ENCODE measurements at places on chromosomes 7 and 10.

GRCh38 chr7:33472348-33473025 lies 343.1 kb downstream of the BBS9 start:
- no peak for DNase-seq

DNA sequence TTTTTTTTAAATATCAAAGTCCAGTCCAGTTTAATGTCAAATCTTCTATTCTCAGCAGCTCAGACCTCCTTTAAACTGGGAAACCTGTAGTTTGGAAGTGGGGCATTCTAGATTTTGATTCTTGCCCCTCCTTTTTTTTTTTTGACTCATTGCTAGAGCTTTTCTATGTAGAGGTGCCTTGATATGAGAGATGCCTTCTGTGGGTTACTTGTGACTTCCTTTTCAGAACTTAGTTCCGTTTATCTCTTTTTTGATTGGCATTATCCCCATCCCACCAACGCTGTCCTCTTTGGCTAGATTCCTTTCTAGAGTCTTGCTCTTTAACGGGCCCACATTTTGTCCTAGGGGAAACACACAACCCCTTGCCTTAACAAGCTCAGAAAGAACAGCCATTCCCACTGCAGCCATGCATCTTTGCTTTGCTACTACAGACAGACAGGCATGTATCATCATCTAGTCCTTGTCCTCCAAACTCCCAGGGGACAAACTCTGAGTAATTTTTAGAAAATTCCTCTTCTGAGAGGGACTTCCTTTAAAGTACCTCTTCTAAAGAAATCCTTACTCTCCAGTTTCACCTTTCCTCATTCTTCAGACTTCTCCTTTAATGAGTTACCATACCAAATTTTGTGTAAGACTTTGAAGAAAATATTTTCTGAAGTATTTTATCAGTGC lies 153.6 kb downstream of the PHF14 start:
- DNase-seq: no peak

DNA sequence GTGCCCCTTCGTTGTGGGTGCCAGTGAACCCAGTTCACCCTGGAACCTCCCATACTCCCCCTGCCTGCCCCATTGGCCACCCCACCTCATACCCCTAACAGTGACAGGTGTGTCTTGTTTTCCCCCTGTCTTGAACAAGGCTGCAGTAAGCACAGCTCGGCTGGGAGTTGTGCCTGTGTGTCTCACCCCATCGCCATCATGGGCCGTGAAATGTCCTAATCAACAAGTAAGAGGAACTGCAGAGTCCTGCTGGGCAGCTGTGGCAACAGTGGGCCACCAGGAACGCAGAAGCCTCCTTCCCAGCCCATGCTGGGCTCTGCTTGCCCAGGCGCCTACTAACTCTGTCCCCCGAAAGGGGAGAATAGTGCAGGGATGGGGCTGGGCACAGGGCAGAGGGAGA lies 91.6 kb downstream of the C10orf105 start:
- DNase-seq: no peak

- DNase-seq: no peak
Measured at GRCh38 chr7:133110312-133110711, 28.4 kb upstream of the CHCHD3 start.

DNA sequence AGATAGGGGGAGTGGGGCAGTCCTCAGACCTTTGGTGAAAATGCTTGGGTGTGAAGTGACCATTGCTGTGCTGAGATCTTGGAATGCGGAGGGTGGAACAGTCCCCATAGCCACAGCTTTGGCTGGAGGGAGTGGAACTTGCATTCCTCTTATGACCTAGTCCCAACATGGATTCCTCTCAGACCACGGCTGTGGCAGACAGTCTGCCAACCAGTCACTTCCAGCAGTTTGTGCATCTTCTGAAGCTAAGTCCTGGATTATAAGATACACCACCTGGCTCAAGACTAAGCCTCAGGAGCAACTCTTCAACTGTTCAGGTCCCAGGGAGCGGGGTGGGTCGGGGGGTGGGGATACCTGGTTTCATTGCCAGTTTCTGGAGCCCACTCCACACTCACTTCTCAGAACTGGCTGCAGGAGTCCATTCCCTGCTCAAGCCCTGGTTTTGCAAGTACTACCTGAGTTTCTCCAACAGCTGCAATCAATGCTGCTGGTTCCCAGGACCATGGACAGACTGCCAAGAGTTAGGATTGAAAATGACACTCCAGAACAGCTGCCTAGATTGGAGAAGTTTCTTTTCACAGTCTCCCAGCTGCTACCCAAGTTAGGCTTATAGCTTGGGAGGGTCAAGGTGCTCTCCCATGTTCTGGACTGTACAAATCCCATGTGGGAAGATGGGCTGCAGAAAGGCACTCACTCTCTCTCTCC lies 29.1 kb upstream of the DGKB start:
- DNase-seq: no peak

DNA sequence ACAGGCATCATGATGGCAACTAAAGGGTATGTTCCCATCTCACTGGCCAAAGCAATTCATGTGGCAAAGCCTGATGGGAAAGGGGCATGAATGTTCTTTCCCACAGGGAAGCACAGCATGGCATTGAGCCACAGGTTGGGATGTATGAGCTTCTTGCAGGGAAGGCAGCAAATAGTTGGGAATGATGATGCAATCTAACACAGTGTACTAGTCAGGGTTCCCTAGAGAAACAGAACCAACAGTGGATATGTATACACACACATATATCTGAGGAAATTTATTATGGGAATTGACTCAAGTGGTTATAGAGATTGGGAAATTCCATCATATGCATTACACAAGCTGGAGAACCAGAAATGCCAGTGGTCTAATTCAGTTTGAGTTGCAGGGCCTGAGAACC lies 253.6 kb upstream of the NPVF start:
- no peak for DNase-seq

GRCh38 chr10:14569274-14570060 lies 205.2 kb downstream of the FAM107B start:
- no peak for DNase-seq

DNA sequence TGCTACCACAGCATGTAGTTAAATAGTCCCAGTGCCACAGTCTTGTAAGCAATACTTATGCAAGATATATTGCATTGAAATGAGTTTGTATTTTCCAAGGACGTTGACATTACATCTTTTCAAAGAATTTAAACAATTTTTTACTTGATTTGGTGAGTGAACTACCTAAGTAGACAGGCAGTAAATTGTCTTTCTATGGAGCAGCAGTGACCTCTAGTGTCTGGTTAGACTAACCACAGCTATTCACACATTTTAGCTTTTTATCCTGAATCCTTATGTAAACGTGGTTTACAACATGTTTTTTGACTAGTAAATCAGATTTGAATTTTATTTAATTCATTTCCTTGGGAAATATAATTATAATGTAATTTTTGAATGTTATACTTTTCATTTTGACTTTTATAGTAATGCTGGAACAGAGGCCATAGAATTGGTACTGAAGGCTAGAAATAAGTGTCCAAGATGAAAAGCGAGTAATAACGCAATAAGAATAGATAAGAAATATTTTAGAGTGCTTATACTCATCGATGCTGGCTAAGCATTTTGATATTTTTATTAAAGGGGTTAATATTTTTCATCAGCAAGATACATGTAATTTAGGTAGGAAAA lies 5.6 kb downstream of the LRRTM3 start:
- no peak for DNase-seq

GRCh38 chr10:123636598-123637325 lies 29.4 kb upstream of the GPR26 start:
- no peak for DNase-seq

DNA sequence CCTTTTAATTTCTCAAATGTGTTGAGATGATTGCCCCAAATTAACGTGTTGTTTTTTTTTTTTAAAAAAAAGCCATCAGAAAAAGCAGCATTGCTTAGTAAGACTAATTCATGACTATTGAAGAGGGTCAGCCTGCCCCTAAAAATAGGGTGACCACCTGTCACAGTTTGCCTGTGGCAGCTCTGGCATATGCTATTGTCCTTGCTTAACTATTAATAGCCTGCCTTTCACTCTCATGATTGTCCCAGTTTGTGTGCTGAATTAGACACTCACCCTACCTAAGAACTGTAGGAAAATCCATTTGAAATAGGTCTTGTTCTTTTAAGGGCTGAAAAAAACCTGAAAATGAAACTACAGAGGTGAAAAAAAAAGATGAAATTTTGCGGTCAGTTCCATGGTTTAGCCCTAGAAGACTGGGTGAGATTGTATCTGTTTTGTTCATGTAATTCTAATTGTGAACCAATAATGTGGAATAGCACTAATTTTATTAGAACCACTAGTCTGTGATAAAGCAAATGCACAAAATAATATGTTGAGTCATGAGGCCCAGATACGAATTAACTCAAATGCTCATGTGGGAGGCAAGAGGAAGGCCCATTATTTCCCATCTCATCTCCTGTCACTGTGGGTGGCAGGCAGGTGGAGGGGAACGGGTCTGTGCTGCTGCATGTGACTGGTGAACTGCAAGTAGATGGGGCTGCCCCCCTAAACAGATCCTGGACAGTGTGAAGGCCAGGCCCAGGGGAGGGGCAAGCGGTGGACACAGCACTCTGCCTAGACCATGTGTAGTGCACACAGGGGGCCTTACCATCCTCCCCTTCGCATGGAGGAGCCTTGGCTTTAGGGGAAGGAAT lies 265.4 kb upstream of the NFE2L3 start:
- DNase-seq: no peak

GRCh38 chr7:141737118-141737835 lies 881 bp upstream of the SSBP1 start:
- DNase-seq: no peak

GRCh38 chr7:77360104-77360503 lies 56.0 kb downstream of the GSAP start:
- no peak for DNase-seq

DNA sequence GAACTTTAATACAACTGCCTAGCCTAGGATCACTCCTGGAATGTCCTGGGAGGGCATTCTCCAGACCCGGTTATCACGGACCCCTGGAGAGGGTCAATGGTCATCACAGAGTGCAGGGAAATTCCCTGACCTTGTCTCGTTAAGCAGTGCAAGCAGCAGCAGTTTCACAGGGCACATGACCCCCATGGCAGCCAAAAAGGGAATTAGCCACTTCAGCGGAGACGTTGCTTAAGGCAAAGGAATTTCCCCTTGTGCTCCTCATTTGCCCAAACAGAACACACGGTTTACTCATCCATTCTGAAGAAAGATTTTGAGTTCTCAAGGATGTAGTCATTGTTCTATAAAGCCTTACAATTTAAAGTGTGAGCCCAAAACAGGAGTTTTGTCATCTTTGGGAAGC lies 260.3 kb downstream of the SNX13 start:
- no peak for DNase-seq

GRCh38 chr10:27747096-27747451 lies 1.5 kb upstream of the MKX start:
- DNase-seq: no peak

DNA sequence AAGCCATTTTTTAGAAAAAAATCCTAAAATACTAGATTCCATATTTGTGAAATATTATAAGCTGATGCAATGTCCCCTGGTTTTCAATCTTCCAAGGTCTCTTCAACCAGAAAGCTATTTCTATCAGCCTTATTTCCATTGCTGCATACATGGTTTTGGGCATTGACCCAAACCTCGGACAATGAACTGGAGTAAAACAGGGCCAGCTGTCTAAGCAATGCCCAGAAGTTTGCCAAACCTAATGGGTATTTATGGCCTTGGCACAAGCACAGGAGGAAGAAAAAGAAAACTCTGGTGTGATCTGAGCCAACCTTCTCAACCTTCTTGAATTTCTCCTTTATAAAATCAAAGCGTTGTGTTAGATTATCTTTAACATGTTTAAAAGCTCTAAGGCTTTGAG lies 402.3 kb downstream of the DNAJB9 start:
- DNase-seq: no peak

DNA sequence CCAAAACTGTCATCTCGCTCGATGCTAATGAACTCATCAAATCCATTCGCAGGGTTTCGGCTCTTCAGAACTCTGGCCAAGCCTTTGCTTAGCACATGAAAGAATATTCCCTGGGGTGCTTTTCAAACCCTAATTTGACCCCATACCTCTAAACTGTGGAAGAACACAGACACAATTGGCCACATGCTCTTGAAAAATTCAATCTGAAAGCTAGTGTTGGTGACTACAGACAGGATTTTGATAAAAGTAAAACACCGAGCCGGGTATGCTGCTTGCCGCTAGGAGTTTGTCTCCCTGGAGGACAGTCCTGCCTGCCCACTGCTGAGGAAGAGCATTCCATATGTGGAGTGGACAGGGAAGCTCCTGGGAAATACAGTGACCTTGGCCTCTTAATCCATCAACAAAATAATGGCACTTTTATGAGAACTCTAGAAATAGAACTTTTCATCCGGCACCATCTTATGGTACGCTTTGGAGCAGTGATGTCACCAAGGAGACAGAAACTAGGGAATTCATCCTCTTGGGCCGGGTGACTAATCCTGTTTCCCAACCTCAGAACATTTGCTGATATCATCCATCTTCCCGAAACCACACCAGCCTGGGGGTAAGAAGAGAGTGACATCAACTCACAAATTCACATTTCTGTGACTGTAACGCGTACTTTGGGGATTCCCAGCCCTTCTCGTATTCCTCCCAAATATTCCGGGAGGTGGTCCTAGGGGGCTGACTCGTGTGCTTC lies 34.2 kb downstream of the MTURN start:
- DNase-seq: no peak

GRCh38 chr10:99412099-99412498 lies 18.3 kb downstream of the GOT1 start:
- no peak for DNase-seq

GRCh38 chr7:106626376-106627164 lies 34.4 kb downstream of the CCDC71L start:
- no peak for DNase-seq

DNA sequence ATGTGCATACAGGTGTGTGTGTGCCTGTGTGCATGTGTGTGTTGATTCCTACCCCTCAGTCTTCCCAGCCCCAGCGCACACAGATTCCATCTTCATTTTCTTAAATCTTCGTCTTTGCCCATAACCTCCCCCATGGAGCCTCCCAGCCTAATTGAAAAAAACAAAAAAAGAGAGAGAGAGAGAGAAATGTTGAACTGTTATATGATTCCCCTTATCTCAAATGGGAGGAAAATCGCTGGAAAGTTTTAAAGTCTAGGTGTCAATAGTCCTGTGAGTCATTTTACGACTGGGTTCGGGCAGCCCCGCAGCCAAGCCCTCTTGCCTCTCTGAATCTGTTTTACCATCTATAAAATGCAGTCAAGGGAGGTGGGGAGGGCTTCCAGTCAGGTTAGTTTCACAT lies 60.9 kb downstream of the SPOCK2 start:
- DNase-seq: no peak

- peak; percentile 4 for DNase-seq
Measured at GRCh38 chr7:35624299-35625186, 70.4 kb downstream of the HERPUD2 start.

- DNase-seq: no peak
Measured at GRCh38 chr10:103592186-103593021, 98.9 kb downstream of the NEURL1 start.

DNA sequence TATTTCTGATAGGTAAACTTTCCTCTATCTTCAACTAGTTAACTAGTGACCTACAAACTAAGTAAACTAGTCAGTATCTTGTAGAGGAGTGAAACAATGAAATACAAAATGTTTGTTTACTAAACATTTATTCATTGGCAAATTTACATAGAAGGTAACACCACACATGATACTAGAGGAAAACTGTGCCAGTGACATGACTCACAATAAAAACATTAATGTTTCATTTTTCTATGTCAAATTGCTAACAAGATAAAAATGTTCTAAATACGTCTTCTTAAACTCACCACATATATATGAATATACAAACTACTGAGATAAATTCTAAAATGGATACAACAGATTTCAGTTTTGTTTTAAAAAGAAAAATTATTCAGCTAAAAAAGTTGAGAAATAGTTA lies 471.3 kb downstream of the PARD3 start:
- no peak for DNase-seq

- no peak for DNase-seq
Measured at GRCh38 chr7:128000048-128000447, 31.2 kb downstream of the LRRC4 start.

All from activated CD4-positive, CD25-positive, alpha-beta regulatory T cell treated with anti-CD3 and anti-CD28 coated beads, Interleukin-2, amount 50 U/mL, for 16 hours (primary cell).